ENCODE measurements at places on chromosomes 12 and 14.
A peak's percentile ranks its signal among the peaks of the same experiment; 100 is the strongest.

GRCh38 chr12:10082117-10082874 is 16.5 kb downstream of the CLEC1A start:
- DNase-seq = no peak

GRCh38 chr14:103707329-103708263 is 7.7 kb downstream of the XRCC3 start:
- no peak for DNase-seq

- DNase-seq = peak; percentile 27
Measured at GRCh38 chr12:58139894-58140293, 198.5 kb downstream of the ATP23 start.

- DNase-seq = no peak
Measured at GRCh38 chr14:71467361-71467811, 464.8 kb upstream of the RGS6 start.

- DNase-seq = no peak
Measured at GRCh38 chr14:95961481-95961880, 77.7 kb upstream of the C14orf132 start.

DNA sequence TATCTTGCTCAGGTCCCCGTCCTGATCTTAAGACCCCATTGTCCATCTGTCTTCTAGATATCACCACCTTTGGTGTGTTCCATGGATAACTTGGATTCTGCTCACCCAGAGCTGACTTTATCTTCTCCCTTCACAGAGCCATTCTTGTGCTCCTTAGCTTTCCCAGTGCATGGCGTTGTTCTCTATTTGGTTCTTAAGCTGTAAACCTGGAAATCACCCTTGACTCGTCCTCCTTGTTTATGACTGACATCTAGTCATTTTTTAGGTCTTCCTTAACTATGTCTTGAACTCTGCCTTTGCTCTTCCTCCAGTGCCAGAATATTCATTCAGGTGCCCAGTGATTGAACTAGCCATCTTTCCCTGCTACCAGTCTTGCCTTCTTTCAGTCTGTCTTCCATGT is 11.7 kb downstream of the STK38L start:
- DNase-seq = no peak

DNA sequence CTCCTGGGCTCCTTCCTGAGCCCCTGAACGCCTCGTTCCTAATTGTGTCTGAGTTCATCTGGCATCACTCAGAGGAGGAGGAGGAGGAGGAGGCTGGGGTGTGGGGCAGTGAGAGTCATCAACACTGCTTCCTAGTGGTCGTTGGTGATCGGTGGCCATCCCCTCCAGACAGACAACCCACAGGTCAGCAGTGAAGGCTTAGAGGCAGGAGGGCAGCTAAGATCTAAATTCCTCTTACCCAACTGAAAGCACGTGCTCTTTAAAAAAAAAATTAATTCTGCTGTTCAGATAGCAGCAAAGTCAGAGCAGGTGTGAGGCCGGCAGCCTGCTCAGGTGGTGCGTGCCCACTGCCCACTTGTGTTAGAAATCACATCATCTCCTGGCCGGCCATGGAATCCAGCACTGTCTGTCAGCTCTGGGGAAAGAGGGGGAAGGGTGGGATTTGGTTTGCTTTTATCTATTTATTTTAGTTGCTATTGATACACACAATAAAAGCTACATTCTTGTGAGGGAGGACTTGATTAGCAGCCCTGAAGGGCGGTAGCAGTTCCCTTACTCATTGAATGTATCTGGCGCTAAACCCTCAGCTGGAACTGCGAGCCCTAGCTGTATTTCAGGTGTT is 46.6 kb downstream of the PPP2R5C start:
- DNase-seq = peak; percentile 36

GRCh38 chr12:53062977-53063707 is 13.3 kb downstream of the TNS2 start:
- no peak for DNase-seq

DNA sequence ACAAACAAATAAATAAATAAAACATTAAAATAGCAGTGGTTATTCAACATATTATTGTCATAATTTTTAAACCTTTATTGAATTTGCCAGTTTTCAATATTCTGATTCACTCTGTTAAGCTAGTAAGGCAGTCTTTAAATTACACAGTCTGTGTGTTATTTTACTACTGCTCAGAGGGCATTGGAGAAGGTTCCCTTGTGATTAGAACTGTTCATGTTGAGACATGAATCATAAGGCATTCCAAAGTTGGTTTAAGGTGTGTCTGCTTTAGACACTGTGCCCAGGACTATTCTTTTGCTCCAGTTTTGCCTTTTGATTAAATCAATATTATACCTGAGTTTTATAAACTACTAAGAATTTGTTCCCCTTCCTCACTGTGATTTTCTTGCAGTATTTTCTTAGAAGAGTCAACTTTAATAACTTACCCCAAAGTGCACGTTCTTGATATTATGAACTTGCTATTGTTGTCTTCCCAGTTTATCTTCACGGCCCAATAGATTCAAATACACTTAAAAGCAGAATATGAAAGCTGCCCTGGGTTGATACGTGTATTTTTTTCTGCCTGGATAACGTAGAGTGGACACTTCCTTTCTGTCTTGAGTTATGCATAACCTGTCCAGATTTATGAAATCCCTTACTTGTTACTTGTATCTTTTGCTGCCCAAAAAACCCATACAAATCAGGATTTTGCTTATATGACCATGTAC is 105.3 kb upstream of the BCAT1 start:
- DNase-seq = peak; percentile 2

DNA sequence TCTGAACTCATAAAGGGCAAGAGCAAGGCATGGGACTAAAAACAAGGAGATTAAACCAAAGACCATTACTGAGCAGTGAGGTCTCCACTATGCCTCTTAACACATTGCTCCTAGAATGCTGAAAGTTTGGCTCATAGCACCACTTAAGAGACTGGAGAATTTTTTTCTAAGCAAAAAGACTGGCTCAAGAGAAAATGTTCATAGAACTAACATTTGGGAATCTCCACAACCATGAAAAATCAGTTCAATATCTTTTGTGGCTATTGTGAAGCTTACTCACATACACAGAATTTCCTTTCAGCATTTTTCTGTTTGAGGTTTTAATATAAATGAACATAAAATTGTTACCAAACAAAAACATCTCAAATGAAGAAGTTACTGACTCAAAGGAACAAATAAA is 255.8 kb downstream of the CCDC91 start:
- DNase-seq = no peak

DNA sequence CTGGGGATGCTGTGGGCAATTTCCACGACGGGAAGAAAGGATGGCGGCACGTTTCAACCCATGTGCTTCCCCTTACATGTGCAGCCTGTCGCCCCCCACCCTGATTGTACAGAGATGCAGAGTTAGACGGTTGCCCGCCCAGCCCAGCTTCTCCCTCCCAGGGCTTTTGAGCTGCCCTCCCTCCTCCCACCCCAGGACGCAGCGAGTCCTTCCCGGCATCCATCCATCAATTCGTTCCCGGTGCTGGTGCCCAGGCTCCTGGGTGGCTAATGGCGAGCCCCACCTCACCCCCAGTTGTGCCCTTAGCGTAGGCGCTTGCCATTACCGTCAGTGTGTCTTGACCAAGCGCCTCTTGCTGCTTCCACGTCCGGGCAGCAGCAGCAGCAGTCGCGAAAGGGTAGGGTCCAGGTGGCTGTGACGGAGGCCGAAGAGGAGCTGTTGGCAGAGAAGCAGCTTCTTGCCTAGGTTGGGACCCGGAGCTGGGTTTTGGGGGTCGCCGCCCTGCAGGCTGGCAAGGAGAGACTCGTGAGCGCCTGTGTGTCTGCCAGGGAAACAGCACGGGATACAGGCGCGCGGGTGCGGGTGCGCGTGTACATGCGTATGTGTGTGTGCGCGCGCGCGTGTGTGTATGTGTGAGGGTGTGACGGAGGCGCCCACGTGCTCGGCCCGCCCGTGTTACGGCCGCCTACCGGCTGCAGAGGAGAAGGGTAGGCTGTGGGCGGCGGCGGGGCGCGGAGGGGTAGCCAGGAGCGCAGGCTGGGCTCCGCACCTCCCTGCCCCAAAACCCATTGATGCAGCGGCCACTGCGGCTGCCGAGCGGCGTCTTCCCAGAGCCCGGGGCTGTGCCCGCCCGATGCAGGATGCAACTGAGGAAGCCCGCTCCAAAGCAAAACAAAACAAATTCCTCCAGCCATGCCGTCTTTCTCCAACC is at the start of gene SLC6A15:
Gene SLC6A15 (minus strand): TSS at position 602 of the 931 bp plus-strand sequence. CDS start 20,679 bp downstream, outside the sequence.
- DNase-seq = peak; percentile 20

DNA sequence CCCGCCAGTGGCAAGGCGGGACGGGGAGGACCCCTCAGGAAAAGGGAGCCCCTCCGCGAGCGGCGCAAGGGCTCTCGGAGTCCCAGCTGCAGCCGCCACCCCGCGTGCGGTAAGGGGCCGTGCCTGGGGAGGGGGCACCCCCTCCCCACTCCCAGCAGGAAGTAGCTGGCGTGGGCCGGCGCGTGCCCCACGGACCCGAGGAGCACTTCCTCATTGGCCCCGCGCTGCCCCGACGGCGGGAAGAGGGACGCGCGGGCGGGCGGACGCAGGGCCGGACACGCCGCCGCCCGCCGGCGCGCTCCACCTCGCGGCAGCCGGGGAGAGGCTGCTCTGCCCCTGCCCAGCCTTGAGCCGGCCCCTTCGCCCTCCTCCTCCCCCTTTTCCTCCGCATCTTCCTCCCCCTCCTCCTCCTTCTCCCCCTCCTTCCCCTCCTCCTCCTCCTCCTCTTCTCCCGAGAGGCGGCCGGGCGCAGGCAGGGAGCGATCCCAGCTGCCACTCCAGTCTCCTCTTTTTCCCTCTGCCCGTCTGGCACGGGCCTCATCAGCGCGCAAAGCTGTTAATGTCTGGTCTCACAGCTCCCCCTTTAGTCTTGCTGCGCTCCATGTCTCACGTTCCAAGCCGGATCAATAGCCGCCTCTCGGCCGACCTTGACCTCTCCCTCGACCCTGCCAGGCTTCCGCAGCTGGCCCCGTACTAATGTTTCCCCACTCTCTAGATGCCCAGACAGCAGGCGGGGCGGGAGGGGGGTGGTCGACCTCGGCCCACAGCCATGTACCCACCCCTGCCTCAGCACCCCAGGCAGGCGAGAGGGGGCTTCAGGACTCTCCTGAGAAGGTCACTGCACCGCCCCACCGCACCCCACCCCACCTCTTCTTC is 2.6 kb upstream of the BCL11B start:
- peak; percentile 44 for DNase-seq

DNA sequence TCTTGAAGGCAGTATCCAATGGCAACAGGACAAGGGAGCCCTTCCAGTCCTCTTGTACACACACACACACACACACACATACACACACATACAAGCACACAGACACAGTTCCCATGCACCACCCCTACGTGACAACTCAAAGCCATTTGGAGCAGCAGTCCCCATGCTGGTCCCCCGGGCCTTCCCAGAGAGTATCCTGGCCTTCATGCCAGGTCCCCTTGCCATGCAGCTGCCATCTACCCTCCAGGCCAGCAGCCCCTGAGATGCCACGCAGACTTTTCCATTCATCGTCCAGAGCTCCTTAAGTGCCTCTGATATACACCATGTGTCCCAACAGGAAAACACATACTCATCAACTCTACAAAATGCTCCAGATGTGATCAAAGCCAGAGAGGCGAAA is 159.5 kb downstream of the ANO2 start:
- DNase-seq = no peak

- DNase-seq = no peak
Measured at GRCh38 chr14:23434488-23435222, 805 bp downstream of the MYH7 start.

DNA sequence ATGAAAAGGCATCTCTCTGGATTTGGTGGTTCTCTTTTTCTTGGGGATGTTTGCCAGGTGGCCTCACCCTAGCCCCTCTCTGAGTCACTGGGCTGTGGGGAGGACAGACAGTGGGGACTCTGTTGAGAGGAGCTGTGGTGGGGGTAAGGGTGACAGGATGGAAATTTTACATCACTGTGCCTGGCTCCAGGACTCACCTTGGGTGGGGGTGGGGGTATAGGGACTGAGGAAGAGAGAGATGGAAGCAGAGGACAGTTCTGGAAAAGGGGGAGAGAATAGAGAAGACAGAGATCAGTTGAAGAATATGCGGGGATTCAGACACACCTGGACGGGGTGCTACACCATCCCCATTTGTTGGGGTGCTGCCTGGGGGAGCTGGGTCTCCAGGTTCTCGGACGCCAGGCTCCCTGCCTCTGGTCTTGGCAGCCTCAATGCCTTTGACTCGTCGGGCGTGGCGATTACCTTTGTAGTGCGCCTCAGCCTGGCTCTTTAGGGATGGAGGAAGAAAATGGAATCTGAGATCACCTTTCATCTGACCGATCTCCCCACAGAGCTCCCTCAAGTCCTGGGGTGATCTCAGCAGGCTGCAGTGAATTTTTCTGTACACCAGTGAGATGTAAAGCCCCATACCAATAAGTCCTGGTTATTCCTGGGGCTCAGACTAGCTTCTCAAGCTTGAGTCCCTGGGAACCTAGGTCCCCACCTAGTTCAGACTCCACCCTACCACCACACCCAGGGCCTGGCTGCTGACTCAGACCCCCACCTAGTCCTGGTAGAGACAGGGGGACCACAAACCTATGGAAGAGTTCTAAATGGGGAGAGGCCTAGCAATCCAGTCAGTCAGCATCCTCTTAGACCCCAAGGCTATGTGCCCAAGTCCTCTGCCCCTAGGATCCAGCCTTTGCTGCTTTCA is 9.6 kb upstream of the GPR84 start:
- DNase-seq = no peak

DNA sequence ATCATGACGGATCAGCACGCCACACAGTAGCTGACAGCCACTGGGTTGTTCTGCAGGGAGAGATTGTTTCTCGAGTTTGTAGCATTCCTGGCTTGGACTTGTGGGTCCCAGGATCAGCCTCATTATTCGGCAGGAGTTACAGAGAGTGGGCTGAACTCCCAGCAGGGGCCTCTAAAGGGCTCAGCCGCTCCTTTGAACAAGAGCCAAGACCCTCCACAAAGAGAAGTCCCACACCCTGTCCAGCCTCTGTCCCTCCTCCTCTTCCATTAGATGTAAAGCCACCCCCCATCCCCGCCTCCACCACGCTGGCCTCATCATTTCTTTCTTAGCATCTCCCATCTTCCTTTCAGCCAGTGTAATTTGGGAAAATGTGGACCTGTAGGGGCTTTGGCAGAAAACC is 96.7 kb upstream of the HSPB8 start:
- no peak for DNase-seq

- DNase-seq = peak; percentile 10
Measured at GRCh38 chr14:87139299-87139698, 853.7 kb downstream of the GALC start.

DNA sequence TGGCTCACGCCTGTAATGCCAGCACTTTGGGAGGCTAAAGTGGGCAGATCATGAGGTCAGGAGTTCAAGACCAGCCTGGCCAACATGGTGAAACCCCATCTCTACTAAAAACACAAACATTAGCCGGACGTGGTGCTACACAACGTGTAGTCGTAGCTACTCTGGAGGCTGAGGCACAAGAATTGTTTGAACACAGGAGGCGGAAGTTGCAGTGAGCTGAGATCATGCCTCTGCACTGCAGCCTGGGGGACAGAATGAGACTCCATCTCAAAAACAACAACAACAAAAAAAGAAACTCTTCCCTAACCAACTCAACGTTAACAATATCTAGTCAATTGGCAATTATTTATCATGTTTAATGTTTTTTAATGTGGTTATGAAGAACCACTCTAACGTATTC is 89.3 kb downstream of the EPS8 start:
- DNase-seq = no peak

GRCh38 chr12:2053691-2054090 is 904 bp downstream of the CACNA1C start:
- no peak for DNase-seq

GRCh38 chr12:40170593-40170992 is 54.2 kb upstream of the LRRK2 start:
- no peak for DNase-seq
